ENCODE measurements at places on chromosomes 12 and 14.
A peak's percentile ranks its signal among the peaks of the same experiment; 100 is the strongest.

- DNase-seq, result no peak
These were observed 18.2 kb downstream of the CIPC start for GRCh38 chr14:77116172-77116817.

DNA sequence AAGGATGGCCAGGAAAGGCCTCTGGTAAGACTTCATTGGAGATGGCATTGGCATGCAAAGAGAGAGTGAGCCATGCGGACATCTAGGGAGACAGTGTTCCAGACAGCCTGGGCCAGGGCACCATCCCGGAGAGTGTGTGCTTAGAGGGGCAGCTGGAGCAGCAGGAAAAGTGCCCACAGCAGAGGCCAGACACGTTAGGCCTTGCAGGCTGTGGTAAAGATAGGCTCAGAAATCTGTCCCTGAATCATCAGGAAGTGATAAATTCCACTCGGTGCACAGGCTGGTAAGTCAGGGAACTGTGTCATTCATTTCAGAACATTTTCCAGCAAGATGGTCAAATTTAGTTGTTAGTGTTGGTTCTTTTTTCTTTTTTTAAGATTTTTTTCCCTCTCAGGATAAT lies 8.8 kb downstream of the GALNT16 start:
- DNase-seq, result no peak

GRCh38 chr12:124344526-124344925 lies 49.6 kb downstream of the RFLNA start:
- DNase-seq, result no peak

DNA sequence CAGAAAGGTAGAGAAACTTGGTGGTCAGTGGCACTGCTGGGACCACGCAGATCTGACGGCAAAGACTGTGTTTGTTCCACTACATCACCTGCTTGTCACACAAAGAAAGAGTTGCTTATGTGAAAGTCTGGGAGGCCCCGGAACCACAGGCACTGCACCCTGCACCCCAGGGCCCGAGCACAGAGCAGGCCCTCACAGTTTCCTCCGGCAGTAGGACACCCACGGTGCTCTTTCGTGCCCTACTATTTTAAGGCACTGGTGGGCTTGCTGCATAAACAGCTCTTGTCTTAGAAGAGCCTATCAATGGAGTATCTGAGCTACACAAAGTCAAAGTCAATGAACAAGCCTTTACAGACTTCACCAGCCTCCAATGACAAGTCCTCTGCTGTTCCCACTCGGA lies 8.0 kb downstream of the LGMN start:
- no peak for DNase-seq

DNA sequence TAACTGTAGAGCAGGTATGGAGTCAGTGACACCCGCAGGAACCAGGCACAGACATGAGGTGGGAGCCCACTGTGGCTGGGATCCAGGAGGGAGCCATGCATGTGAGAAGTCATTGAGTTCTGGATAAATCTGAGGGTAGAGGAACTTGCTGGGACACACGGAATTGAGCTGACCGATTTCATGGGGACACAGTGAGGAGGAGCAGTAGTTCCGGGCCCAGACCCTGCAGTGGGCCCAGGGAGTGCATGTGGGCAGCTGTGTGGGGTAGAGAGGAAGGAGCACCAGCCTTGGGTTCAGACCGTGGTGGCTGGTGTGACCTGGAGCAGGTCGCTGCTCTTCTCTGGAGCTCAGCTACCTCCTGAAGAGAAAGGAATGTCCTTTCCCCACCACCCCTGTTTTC lies 8.4 kb downstream of the SERPINA3 start:
- DNase-seq, result no peak

- no peak for DNase-seq
These were observed 202.3 kb upstream of the SLC16A7 start for GRCh38 chr12:59393506-59393905.

GRCh38 chr12:76030341-76031080 lies 1.1 kb downstream of the PHLDA1 start:
- peak; percentile 32 for DNase-seq

- no peak for DNase-seq
These were observed 39.1 kb upstream of the FRS2 start for GRCh38 chr12:69430942-69431590.

GRCh38 chr14:100129161-100129589 lies 30.3 kb downstream of the DEGS2 start:
- DNase-seq, result no peak

DNA sequence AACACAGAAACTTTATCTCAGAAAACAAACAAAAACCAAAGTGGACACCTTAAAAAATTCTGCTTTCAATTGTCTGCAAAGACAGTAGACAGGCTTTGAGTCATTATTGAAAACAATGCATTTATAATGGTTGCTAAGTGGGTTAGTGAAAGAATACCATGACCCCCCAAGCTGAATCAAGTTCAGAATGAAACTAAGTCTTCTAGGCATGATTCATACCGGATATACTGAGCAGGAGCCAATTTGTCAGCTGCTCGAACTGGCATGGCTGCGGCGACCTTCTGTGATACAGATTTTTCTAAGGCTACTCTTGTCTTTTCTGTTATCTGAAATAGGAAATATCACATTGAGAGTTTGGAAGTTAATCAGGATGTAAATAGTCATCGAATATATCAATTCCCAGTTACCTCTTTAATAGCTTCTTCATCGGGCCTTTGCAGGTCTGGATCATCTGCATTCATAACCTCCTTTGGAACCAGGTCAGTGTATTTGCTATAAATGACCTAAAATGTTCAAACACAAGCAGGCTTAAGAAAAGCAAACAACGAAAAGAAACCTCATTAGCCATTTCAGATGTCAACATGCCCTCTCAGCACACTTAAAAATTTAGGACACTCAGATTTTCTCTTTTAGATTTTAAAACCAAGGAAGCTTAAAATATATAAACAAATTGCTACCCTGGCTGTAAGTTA lies 22.3 kb downstream of the SNW1 start:
- DNase-seq, result no peak

GRCh38 chr14:61632401-61632800 lies 62.9 kb upstream of the HIF1A start:
- DNase-seq, result no peak

- DNase-seq, result no peak
These were observed 54.9 kb downstream of the IRAK3 start for GRCh38 chr12:66243911-66244310.

- DNase-seq, result no peak
These were observed 275.9 kb downstream of the EGLN3 start for GRCh38 chr14:33674927-33675326.

DNA sequence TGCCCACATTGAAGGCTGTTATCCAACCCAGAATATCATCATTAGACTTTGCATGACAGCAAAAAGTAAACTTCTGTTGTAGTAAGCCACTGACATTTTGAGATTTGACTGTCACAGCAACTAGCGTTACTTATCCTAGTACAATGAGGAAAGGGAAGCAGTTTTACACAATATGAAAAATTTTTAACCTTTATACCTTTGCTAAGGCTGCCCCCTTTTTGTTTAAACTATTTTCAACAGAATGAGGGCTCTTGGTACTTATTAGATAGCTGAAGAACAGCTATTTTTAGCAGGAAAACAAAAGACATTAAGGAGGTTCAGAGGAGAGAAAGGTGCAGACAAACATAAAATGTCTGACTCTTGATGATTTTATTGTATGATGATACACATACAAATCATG lies 23.4 kb upstream of the TMX1 start:
- no peak for DNase-seq

GRCh38 chr12:13941258-13942249 lies 39.8 kb downstream of the GRIN2B start:
- DNase-seq, result no peak

DNA sequence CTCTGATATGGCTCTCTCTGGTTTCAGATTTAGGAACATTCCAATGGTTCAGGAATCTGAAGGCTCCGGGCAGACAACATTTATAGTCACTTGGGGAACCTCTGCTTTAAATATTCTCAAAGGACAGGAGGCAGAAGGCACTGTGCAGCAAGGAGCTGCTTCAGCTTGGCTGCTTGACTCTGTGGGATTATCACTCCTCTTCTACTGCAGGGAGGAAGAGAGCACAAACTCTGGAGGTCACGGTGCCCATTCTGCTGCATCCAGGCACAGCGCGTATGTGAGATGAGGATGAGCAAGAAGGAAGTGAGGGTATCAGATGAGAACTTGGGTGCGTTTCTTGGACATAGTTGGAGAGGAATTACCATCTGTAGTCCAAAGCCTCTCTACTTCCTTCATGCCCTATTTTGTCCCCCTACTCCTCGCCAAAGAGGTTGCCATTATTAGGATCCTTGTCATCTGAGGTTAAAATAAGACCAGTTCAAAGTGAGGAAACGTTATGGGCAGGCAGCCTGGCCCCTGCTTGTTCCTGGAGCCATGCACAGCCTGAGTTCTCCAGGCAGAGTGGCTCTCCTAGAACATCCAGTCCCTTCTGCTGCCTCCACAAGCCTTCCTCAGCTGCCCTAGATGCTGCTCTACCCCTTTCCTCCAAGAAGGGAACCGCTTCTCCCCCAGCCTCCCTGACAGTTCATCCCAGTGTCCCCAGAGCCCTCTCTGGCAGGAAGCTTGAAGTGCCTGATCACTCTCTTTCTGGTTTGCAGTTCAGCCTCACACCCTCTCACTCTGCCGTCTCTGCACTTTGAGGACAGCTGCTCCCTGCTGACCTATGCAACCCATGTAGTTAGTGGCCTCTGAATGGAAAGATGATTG lies 12.5 kb downstream of the FGF6 start:
- DNase-seq, result no peak

GRCh38 chr14:77902811-77903210 lies 102.9 kb downstream of the ADCK1 start:
- no peak for DNase-seq

- DNase-seq, result no peak
These were observed 3.8 kb downstream of the CBLN3 start for GRCh38 chr14:24425704-24426103.

DNA sequence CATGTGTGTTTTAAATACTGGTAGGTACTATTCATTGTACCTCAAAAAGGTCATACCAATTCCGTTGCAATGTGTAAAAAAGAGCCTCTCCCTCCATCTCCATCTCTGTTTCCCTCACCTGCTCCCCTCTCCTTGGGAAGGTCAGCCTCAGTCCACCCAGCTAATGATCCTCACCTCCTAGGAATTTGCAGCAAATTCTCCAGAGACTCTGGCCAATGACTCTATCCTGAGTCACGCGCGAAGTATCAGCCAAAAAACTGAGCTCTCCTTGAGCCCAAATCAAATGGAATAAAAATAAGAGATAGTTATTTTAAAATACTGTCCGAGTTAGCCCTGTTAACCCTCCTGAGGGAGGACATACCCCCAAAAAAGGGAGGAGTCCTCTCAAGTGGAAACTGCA lies 148.4 kb downstream of the DPF3 start:
- DNase-seq, result no peak

GRCh38 chr14:23441076-23441475 lies 5.6 kb upstream of the MYH7 start:
- no peak for DNase-seq

GRCh38 chr14:76564471-76565422 lies 188.8 kb downstream of the ESRRB start:
- no peak for DNase-seq

DNA sequence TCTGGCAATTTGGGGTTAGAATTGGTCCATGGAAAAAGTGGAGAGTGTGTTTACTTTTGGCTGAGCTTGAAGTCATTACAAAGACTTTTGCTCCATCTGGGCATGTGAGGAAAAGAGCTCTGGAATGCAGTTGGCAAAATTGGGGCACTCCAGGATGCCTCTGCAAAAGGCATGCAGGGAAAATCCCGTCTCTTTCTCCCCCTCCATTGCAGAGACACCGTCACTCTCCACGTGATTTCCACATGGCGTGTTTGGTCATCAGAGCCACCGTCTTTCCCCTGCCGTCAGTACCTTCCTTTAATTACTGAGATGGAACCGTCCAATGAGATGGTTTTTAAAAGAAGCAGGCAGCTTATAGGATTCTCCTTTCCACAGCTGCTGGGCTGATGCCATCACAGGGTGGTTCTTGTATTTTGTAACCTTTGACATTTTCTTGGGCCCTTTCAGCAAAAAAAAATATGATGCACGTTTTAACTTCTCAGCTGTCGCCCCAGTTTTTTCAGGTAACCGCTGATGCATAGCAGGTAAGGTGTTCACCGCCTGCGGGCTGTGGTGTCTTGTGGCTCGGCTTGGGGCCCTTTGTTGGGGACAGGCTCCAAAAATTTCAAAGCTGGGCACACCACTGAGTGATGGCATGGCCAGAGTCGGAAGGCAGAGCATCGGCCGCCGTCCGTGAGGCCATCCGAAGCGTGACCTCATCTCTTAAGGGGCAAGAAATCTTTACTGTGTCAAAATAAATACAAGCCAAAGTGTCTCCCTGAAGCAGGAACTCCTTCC lies 68.4 kb downstream of the CACNA1C start:
- DNase-seq, result no peak

- DNase-seq, result no peak
These were observed 209.5 kb downstream of the FBXL14 start for GRCh38 chr12:1384910-1385309.

DNA sequence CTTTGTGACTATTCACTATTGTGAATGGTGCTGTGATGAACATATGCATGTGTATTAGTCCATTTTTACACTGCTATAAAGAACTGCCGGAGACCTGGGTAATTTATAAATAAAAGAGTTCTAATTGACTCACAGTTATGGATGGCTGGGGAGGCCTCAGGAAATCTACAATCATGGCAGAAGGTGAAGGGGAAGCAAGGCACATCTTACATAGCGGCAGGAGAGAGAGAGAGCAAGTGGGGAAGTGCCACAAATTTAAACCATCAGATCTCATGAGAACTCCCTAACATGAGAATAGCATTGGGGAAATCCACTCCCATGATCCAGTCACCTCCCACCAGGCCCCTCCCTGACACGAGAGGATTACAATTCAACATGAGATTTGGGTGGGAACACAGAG lies 90.8 kb downstream of the ATP23 start:
- no peak for DNase-seq

DNA sequence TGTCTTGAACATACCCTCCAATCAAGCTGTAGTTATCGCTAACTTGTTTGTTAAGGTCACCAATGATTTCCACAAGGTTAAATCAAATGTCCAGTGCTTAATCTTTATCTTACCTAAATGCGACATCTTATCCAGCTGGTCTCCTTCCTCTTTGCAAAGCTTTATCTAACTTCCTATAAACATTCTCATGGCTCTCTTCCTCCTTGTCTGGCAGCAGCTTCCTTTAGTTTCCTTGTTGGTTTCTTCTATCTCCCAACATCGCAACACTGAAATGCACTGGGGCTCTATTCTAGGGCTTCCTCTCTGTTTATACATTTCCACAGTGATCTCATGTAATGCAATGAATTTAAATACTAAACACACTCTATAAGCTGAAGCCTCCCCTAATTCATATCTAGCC lies 28.7 kb downstream of the UBE2N start:
- no peak for DNase-seq

- no peak for DNase-seq
These were observed 37.6 kb downstream of the ACADS start for GRCh38 chr12:120763250-120763649.

DNA sequence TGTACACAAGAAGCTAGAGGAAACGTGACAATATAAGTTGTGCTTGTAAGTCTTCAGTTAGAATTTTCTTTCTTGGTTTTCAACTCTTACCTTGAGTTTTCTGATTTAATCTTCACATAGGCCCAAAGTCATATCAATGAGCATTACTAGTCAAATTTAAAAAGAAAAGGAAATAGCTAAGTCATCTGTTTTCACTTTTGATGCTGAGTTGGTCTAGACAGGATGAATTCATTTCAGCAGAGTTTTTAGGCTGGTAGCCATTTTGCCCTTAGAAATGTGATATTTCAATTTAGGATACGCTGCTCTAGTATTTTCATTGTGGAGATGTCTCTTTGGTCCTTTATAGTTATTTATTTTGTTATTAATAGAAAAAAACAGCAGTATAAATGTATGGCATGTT lies 44.6 kb upstream of the KRAS start:
- no peak for DNase-seq

All from stimulated activated CD8-positive, alpha-beta memory T cell treated with anti-CD3 and anti-CD28 coated beads, Interleukin-7, amount 100 ng/mL, for 24 hours (primary cell).